ENCODE measurements at places on chromosomes 11 and 22.

DNA sequence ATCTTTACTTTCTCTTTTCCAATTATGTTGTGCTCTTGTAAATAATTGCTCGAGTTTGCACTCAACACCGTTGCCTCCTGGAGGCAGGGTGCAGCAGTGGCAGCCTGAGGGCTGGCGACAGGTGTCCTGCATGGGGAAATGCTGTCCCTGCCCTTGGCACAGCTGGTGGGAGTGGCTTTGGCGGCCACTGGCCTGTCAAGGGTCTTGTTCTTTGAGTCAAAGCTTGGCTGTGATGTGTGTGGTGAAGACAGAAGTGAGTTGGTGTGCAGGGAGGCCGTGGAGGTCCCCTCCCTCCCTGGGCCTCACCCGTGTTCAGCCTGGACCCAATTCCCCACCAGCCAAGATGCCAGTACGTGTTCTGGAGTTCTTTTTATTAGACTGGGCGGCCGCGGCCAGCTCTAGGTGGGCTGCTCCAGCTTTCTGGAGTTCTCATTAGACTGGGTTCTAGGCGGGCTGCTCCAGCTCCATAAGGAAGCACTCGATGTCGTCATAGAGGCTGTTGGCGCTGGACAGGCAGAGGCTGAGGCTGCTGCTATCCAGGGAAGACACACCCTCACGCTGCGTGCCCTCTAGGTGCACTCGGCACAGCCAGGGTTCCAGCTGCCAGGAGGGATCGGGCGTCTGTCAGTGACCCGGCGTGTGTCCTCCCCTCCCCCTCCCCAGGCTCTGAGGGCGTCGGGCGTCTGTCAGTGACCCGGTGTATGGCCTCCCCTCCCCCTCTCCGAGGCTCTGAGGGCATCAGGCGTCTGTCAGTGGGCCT, 3.4 kb downstream of the IRF7 start:
- no peak for DNase-seq

DNA sequence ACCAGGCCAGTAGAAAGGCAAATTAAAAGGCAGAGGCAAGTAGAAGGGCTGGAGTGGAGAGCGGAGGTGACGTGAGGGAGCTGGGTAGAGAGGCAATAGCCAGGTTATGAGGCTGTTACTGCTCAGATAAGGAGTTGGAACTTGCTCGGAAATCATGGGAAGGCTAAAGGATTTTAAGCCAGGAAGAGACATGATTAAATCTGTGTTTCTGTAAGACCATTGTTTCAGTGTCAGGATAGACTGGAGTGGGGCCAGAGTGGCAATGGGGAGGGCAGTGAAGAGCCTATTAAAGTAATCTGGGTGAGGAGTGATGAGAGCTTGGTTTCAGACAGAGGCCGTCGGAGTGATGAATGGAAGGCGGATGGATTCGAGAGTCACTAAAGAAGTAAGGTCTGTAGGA, 39.0 kb downstream of the GRAMD1B start:
- DNase-seq: no peak

DNA sequence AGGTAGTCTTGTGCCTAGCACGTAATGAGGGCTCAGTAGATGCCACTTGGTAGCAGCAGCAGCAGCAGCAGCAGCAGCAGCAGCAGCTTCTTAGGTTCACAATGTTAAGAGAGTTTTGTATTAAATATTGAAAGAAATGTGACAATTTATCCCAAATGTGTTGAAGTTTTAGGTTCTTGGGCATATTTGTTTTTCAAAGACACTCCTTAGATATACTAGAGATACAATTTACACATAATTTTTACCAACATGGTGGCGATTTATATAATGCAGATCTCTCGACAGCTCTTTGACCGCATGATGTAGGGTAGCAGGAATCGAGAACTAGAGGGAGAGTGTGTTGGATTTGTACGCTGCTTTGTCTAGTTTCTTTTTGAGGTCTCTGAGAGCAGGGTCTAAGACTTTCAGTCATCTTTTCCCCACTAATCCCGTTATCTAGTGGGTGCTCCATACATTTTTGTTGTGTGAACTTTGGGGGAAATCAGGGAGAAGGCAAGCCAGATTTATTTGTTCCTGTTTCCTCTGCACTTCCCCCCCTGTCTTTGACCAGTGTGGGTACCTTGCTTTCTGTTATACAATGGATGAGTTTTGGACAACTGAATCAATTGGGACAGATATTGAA, 1.4 kb downstream of the FDX1 start:
- DNase-seq: no peak

DNA sequence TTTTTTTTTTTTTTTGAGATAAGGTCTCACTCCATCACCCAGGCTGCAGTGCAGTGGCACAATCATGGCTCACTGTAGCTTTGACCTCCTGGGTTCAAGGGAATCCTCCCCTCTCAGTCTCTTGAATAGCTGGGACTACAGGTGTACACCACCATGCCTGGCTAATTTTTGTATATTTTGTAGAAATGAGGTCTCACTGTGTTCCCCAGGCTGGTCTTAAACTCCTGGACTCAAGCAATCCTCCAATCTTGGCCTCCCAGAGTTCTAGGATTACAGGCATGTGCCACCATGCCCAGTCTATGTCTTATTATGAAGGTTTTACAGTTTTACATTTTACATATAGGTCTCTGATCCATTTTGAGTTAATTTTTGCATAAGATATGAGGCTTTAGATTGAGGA, 20.4 kb upstream of the MAPK1 start:
- no peak for DNase-seq

DNA sequence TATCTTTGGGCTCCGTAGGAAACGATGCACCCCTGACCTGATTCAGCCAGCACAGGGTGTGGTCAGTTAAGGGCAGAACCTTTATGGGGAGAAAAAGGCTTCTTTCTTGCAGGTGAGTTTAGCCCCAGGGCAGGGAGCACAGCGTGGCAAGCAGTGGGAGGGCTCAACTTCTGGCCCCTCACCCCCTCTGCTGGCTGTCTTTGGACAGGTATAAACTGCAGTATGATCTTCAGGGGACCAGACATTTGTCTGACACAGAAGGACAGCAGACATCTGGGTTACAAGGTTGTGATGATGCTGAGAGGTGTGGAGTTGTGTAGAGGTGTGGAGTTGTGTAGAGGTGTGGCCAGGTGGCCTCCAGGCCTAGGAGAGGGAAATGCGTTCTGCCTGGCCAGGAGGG, 324.0 kb upstream of the PLET1 start:
- DNase-seq: no peak

GRCh38 chr11:77467993-77468392, 5.9 kb downstream of the PAK1 start:
- DNase-seq: no peak

Measured in right forelimb (tissue), 1 donor.